Vagina (tissue), 2 donors: ENCODE measurements at places on chromosomes 2 and 18. TPM values are rescaled to one million over a fixed set of nuclear protein-coding genes. Genes with fewer than 3 reads are reported as not detected.

Gene ACOXL
- total RNA-seq, result not detected

DNA sequence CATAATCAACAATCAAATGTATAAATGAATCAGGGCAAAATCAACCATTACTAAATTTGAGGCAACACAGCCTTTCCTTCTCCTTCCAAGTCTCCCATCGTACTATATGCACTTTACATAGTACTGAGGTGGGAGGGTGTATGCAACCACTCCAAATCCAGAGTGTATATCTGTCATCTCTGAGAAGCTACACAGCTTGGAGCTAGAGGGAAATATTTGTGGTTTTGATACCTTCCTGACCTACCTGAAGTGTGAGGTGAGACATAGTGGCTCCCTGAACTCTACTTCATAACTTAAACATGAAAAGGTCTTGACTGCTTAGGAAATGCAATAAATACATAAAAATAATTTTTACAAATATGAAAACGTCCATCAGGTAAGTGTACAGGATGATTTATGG is 30.1 kb upstream of the SLC40A1 start:
- no peak for DNase-seq

Gene BMP10
- total RNA-seq, result not detected

Gene NAT8
- not detected for total RNA-seq

DNA sequence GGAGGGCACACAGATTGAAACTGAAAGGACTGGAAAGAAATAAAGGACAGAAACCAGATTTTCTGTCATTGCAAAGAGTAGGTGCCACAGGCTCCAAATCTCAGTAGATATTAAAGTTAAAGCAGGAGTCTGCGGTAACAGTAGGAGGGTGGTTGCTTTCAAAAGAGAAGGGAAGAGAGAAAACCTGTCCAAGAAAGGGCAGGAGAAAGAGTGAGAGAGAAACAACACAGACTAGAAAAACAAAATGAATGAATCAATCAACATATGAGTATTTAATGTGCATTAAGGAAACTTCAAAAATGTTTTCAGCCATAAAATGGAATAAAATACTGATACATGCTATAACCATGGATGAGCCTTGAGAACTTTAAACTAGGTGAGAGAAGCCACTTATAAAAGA is 143.1 kb upstream of the CTAGE1 start:
- no peak for DNase-seq
